ENCODE measurements at places on chromosomes 5 and 9. TPM values are rescaled to one million over a fixed set of nuclear protein-coding genes. Genes with fewer than 3 reads are reported as not detected.

DNA sequence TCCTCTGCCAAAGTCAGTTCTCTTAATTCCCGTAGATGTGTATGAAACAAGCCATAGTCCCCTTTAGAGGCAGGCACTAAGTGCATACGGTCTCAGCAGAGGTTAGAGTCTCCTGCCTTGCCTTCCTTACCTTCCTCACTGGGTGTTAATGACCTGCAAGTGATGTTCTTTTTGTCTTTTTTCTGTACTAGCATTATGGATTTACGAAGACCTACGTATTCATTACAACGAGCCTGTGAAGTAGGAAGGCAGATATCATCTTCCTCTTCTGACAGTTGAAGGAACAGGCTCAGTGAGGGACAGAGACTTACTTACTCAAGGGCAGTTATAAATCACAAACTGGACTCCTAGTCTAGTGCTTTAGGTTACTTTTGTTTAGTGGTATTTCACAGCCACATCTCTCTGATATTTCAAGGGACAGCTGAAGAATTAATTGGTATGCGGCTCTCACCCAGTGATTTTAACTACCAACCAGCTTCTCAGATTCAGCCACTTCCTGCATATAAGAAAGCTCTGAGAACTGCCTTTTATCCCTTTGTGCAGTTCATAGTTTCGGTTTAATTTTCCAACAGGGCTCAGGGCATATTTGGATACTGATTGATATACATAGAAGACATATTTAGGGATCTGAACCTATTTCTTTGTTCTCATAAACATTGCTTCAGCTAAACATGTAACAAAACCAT, 85.1 kb upstream of the CKMT2 start:
- no peak for DNase-seq

- DNase-seq = peak; percentile 50
Observed at GRCh38 chr9:85743275-85744128, 1.7 kb upstream of the AGTPBP1 start.

DNA sequence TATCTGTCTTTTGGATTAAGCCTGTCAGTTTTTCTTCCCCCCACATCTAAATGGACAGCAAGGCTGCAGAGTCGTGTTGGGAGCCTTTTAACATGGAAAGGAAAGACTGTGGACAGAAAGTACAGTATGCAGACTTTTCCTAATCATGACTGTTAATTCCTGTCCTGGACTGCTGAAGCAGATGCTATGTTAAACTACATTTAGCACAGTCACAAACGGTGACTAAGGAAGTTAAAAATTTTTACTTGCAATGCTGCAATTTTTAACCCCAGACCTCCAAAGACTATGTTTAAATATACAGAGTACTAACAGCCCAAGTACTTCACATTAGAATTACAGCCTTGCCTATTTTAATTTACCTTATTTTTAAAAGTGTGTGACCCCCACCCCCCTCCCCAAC, 51.8 kb downstream of the ELAVL2 start:
- DNase-seq = no peak

GRCh38 chr5:15260356-15261268, 239.4 kb upstream of the FBXL7 start:
- no peak for DNase-seq

GRCh38 chr9:135741276-135742219, 39.6 kb downstream of the KCNT1 start:
- no peak for DNase-seq

GRCh38 chr5:157160001-157160400, 6.1 kb downstream of the GARIN3 start:
- DNase-seq = no peak

- DNase-seq = no peak
Observed at GRCh38 chr9:126439402-126439765, 112.8 kb downstream of the MVB12B start.

DNA sequence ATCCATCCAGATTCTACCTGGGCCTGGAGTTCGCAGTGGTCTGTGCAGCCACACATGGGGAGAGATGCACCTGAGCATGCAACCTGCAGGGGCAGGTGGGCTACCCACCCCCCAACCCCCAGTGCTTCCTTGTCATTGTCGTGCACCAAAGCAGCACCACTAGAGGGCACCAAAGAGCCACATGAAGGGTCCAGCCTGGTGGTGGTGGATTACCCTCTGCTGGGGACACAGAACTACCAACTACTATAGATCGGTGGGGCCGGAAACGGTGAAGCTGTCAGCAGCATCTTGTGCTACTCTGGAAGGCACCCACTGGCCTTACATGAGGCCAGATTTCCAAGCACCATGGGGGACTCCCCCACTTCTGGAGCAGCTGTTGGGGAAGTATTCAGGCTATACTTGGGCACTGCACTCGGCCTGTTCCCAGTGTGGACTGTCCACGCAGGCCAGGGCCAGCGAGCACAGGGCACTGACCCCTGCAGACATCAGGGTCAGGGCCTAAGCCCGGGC, 60.2 kb upstream of the TBC1D2 start:
- peak; percentile 82 for DNase-seq

- DNase-seq = no peak
Observed at GRCh38 chr5:79191457-79191856, 44.5 kb upstream of the JMY start.

DNA sequence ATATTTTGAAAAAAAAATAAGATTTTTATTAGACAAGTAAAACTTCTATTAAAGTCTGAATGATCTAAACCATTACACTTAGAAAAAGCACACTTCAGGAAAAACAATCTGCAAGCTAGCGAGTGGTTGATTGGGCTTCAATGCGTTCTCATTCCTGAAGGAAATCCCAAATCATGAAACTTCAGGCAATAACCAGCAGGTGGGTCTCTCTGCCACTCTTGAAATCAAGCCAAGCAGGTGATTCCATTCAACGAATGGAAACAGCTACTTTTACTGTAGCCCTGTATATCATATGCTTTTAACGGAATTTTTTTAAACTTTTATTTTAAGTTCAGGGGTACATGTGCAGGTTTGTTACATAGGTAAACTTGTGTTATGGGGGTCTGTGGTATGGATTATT, 234.5 kb upstream of the TRPM3 start:
- no peak for DNase-seq

- no peak for DNase-seq
Observed at GRCh38 chr5:40594811-40595210, 84.9 kb upstream of the PTGER4 start.

GRCh38 chr9:121268851-121269641, 1.1 kb downstream of the GSN start:
- DNase-seq = no peak

DNA sequence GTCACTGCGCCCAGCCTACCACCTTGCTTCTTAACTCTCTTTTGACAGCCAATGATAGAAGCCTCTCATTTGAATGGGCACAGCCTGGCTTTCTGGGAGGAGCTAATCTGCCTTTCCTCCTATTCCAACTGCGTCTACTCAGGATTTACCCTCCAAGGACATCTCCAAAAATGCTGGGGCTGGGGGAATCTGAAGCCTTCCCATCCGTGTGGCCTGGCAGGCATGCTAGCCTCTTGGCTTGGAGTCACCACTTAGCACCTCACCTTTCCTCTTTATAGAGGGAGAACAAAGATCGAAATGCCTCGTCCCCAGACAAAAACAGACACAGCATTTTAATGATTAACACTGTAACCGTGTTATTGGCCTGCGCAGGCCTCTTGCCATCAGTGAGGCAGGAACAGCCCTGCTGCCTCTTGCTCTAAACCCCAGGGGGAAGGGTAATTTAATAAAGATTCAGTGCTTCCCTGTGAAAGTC, 108.2 kb upstream of the KLF4 start:
- no peak for DNase-seq

DNA sequence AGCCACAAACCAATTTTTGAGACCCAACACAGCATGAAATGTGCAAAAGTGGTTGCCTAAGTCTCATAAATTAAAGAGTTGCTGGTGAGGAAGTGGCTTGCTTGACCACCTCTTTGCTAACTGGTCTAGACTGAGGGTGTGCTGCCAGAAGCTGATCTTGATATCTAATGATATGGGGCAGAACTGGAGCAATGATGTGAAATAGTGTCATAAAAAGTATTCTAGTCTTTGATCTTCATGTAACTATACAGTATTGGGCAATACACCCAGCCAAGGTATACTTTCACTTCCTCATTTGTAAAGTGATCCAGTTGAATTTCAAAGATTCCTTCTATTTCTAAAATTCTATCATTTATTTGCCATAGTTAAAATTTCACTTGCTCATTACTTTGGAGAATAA, 5.9 kb upstream of the YTHDC2 start:
- DNase-seq = no peak

GRCh38 chr5:174789596-174789995, 65.2 kb downstream of the MSX2 start:
- DNase-seq = no peak

SLC36A2 gene
- total RNA-seq = 1.2 TPM

NPR3 gene
- total RNA-seq = 18.3 TPM

DDX41 gene
- 22.6 TPM for total RNA-seq

RNF183 gene
- total RNA-seq = not detected

ACOT12 gene
- not detected for total RNA-seq

EPB41L4B gene
- total RNA-seq = 9.9 TPM
